ENCODE measurements at places on chromosomes 4 and X.

- no peak for DNase-seq
Observed at GRCh38 chrX:109679820-109680219, 53.2 kb downstream of the ACSL4 start.

GRCh38 chr4:575281-576141 lies 584 bp downstream of the TMEM271 start:
- peak; percentile 82 for DNase-seq

- peak; percentile 78 for DNase-seq
Observed at GRCh38 chrX:3815896-3816664, 102.6 kb upstream of the PRKX start.

DNA sequence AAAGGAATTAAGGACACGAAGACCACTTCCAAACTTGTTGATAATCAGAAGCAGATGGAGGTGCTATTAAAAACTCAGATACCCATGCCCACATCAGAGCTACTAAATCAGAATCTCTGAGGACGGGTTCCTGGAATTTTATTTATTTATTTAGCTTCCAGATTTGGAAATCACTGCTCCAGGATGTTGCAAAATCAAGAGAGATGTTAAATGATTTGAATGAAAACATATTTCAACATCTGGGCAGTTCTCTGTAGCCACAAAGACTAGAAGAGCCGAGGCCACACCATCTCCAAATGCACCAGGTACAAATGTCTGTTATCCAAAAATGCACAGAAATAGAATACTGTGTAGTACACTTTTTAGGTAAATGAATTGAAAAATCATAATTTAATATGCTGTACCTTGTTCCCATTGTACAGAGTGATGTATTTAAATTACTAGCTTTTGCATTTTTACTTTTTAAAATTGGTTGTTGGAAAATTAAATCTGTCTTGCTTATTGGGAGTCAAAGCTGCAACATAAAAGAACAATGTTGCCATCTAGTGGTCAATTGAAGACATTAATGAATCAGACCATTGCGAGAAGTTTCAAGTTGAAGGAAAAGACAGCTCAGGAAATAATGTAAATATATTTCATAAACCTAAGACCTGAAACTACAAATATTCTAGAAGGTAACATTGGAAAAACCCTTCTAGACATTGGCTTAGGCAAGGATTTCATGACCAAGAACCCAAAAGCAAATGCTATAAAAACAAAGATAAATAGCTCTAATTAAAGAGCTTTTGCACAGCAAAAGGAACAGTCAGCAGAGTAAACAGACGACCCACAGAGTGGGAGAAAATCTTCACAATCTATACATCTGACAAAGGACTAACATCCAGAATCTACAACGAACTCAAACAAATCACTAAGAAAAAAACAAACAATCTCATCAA lies 151.3 kb upstream of the TTC29 start:
- DNase-seq = no peak

DNA sequence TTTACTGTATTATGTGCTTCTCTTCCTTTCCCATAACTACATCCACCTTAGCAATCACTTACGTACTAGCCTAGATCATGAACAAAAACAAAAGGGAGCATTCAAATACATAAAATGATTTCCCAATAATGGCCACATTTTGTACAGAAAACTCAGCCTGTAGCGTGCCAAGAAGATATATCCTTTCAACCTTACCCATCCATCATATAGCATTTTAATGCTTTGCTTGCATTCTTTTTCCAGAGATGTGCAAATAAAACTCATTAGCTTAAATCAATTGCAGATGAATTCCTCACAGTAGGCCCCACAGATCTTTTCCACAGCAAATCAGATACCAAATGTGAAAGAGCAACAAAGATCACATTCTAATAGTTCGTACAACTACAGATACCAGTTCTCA lies 20.8 kb downstream of the GRSF1 start:
- DNase-seq = no peak

GRCh38 chrX:113539599-113540356 lies 699.1 kb upstream of the AMOT start:
- DNase-seq = no peak

- DNase-seq = no peak
Observed at GRCh38 chr4:128295255-128295654, 7.6 kb upstream of the PGRMC2 start.

DNA sequence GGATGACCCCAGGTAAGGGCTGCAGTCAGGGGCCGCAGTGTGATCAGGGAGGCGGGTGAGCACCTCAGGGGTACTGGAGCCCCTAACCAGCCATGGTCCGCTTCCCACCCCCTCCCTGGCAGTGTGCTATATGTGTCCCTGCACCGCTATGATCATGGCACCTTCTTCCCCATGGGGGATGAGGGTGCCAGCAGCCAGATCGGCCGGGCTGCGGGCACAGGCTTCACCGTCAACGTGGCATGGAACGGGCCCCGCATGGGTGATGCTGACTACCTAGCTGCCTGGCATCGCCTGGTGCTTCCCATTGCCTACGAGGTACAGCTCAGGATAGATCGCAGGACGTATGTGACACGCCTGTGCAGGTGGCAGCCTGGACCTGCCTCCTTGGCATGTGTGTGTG lies 8.2 kb upstream of the ERAS start:
- no peak for DNase-seq

GRCh38 chrX:38929966-38930421 lies 128.7 kb downstream of the MID1IP1 start:
- DNase-seq = no peak

GRCh38 chr4:123415977-123416376 lies 19.4 kb downstream of the SPRY1 start:
- DNase-seq = no peak

DNA sequence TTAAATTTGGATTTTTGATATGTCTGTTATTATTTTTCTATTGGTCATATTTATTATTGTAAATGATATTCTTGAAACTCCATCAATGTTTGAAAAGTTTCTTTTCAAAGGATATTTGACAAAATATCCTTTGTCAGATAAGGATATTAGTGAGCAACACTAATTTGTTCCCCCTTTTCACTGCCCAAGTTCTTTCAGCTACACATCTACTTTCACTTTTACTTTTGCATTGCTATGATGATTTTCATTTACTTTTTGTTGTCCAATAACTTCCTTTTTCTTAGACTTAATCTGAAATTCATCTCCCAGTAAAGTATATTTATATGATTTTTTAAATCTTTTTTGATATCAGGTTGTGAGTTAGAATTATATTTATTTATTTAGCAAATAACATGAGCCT lies 542.3 kb upstream of the ADGRL3 start:
- DNase-seq = no peak

DNA sequence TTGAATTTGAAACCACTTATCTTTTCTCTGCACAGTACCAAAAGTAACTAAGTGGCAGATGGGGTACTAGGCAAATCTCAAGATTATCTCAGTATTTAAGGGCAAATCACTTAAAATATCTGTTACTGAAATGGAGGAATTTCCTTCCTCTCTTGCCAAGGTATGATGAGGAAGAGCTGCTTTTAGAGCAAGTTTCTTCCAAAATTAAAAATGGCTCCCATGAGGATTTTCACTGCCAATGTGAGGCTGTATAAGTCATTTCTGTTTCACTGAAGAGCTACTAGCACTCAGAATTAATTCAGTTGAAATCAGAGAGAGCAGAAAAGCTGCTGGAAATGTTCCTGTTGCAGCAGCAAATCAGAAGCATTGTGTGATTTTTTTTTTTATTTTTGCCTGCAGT lies 43.4 kb downstream of the GABRB1 start:
- no peak for DNase-seq

DNA sequence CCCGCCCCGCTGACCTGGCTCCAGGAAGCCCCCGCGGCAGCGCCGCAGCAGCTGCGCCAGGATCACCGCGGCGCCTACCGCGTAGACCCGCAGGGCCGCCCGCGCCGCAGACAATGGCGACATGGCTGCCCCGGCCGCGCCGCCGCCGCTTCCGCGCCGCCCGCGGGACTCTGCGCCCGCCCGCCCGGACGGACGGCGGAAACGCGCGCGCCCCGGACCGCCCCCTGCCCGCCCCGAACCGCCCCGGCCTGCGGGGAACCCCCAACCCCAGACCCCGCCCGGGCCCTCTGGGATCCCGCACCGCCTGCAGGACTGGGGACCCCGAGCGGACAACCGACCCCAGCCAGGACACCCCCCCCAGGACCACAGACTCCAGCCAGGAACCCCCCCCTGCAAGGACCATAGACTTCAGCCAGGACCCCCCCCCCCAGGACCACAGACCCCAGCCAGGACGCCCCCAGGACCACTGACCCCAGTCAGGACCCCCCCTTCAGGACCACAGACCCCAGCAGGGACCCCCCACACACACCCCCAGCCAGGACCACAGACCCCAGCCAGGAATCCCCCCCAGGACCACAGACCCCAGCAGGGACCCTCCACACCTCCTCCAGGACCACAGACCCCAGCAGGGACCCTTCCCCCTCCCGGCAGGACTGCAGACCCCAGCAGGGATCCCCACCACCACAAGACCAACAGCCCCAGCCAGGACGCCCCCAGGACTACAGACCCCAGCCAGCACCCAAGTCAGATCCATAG lies at the start of the genes DHRSX and ZBED1:
Gene DHRSX, minus strand, starts transcription at position 174 of the 756 bp plus-strand sequence. Its CDS starts 51 bp downstream, at position 123.
Gene ZBED1, minus strand, starts transcription at position 174 of the 756 bp plus-strand sequence. CDS start 10,257 bp downstream, outside the sequence.
- DNase-seq = peak; percentile 92

DNA sequence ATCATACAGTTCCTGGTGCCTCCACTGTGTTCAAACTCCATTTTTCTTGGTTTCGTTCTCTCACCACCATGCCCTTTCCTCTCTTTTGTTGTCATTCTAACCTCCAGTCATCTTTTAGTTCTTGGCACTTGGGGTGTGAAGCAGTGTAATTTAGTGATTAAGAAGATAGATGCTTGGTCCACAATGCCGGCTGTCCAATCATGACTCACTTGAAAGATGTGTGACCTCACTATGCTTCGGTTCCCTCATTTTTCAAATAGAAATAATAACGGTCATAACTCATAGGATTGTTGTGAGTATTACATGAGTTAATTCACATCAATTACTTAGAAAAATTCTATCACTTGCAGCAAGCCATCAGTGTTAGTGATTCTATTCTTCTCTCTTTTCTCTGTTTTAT lies 327.8 kb downstream of the ADGRL3 start:
- DNase-seq = no peak

Measured in left lung (tissue), 14 donors.